ENCODE measurements at places on chromosomes 6 and 20.

- no peak for DNase-seq
Measured at GRCh38 chr6:130730600-130730999, 96.6 kb upstream of the SMLR1 start.

DNA sequence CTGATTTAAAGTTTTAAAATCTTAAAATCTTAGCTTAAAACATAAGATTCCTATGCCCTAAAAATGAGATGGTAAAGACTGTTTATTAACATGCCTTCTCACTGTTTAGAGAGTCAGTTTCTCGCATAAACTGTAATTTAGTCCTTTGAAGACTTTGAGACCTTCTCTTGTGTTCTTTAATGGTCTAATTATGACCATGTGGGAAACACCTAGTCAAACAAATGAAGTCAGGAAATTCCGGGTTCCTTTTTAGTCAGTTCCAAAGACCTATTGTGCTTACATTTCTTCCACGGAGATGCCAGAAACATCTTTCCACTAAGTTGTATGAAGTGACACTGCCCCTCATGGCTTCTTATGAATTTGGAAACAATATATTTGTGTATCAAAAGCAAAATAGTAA lies 64.2 kb upstream of the KIF25 start:
- DNase-seq: no peak

GRCh38 chr20:54665812-54666211 lies 190.4 kb downstream of the DOK5 start:
- DNase-seq: no peak

DNA sequence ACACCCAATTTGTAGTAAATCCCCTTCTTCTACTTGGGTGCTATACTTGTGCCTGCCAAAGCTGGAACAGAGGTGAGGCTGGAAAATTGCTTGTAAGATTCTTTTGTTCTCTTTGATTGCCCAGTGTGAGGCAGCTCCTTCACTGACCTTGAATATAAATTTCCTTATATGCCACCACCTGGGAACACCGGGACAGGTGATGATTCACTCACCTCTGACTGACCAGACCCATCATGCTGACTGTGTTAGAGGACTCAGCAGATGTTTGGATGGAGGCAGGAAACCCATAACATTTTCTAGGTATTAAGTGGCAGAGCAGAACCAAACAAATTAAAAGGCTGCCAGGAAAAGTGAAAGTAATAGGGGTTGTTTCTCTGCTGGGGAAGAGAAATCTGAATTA lies 120.9 kb downstream of the GRM1 start:
- DNase-seq: no peak

DNA sequence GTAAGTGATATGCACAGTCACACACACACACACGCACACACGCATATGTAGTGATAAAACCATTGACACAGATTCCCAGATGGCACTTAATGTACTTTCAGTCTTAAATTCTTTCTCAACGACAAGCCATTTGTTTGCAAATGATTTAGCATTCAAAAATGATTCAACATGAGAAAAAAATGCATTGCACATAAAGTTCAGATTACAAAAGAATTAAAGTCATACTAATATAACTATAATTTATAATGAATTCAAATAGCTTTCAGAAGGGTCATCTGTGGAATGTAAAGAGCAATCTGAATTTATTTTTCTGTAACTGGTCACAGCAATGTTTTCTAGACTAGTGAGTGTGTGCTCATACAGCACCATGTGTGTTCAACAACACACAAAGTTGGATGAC lies 521.6 kb upstream of the ZNF337 start:
- DNase-seq: no peak

DNA sequence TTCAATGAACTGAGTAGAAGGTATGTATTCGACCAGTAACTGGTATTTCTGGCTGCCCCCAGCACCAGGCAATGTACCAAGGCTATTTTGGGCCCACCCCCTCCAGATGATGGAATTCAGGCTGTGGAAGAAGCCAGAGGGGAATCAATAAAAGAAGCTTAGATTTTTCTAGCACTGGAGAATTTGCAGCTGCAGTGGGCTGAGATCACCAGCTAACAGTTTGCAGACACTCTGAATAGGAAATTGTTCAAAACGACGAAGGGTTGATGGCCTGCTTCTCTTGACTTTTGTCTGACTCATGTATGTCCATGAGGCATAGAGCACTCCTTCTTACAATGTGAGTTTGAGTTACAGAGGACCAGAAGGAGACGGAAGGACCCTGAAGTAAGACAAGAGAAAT lies 32.4 kb upstream of the FBXO9 start:
- DNase-seq: no peak

DNA sequence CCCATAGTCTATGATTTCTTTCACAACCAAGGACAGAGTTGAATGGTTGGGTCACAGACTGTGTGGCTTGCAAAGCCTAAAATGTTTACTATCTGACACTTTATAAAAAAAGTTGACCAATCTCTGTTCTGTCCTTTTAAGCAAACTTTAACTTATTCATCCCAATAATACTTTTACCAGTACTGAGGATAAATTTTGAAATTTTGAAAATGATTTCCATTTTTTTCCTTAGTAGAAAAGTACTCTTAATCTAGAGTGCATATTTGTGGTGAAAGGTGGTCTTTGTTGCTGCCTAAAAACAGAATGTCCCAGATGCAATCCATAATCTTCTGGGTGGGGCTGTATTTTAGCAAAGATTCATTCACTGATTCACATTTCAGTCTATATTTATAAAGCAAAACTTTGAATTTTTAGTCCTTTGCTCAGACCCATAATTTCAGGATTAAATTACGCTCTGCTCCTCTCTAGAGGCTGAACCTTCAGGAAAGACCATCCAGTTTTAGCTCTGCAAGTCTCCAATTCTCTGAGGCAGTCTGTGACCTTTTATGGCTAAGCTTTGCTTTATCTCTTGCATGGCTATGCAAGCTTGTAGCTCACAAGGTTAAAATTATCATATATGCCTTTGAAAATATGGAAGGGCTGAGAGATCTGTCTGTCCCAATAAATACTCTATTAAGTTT lies 573.5 kb downstream of the COL12A1 start:
- no peak for DNase-seq

DNA sequence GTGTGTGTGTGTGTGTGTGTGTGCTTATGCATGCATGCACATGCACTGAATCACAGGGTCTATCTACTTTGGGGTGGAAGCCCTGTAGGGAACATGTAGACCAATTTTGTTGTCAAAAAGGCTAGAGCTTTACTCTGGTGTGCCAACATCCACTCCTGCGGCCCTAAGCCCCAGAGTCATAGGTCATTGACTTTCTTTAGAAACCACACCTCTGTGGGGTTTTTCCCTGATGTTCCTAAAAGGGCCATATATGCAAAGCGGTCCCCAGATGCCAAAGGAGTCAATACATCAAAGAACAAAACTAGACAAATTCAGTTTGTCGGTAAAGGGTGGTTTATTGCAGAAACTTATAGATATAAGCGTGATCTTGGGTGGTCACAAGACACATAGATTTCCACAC lies 29.8 kb upstream of the SLC2A12 start:
- DNase-seq: no peak

DNA sequence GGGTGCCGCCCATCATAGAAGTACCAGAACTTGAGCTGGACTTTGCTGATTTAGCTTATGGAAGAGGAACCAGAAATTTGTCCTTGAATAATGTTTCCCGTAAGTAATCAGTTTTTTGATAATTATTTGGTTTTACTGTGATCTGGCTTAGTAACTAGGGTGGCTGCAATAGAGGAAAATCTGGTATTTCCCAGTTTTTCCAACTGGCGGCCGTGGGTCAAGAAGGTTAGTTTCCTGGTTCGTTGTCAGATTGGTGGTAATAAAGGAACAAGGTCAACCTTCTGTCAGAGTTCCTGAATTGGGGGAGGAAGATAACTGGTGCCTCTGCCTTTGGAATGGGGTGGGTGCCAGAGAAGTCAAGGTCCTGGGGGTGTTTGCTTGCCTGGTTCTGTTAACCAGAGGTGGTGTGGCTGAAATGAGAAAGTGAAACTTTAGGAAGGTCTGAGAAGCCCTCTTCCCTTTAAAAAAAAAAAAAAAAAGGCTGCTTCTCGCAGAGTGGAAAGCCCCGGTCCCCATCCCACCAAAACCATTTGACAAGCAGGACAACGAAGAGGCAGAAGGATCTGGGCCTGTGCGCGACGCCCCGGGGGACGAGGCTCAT lies at the start of gene CALHM6:
TSS of gene CALHM6 (plus strand) at position 45 of the 601 bp plus-strand sequence. CDS start at position 600, 555 bp downstream.
- DNase-seq: no peak

- no peak for DNase-seq
Measured at GRCh38 chr20:605237-605636, 4.9 kb downstream of the TCF15 start.

DNA sequence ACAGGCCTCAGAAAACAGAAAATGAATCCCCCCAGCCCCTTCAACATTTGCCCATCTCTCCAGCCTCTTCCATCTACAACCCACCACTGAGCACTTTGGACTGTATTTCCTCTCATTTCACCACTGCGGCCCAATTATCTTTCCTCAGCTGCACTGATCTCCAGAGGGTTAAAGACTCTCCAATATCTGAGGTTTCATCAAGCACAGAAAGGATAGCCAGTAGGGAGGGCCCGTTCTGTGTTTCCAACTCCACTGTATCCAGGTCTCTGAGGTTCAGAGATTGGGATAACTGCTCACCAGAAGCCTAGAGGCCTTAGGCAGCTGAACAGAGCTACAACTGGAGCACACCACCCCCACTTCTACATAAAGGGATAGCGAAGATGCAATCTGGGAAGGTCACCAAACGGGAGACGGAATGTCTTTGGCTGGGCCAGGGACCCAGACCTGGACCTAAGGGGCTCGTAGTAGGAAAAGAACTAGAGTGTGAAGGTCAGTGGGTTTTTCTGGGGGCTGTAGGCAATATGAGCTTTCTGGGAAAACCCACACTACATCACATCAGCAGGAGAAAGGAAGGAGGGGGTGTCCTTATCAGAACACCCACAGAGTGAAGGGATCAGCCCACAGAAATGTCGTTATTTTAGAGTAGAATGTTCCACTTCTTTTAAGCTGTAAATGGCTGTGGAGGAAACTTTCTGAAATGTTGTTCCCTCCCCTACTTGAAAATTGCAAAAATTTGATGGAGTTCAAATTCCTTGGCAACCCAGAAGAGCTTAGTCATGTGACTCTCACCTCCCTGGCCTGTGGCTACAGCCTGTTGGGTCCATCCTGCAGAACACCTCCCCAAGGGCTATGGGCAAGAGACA lies 7.3 kb downstream of the KCNK5 start:
- DNase-seq: no peak

- DNase-seq: no peak
Measured at GRCh38 chr6:31498748-31499147, 803 bp downstream of the MICB start.

DNA sequence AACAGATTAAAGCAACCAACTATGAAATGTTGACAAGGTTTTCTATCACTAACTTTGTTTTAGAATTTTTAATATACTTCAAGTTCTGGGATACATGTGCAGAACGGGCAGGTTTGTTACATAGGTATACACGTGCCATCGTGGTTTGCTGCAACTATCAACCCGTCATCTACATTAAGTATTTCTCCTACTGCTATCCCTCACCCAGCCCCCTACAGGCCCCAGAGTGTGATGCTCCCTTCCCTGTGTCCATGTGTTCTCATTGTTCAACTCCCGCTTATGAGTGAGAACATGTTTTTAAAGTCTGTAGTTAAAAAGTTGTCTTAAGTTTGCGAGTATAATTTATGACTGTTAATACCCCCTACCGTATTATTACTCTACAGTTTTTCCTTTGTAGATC lies 844.3 kb upstream of the MANEA start:
- DNase-seq: no peak

- no peak for DNase-seq
Measured at GRCh38 chr6:127641905-127642304, 64.9 kb downstream of the C6orf58 start.

GRCh38 chr6:107061125-107062020 lies 33.4 kb downstream of the MTRES1 start:
- DNase-seq: no peak

DNA sequence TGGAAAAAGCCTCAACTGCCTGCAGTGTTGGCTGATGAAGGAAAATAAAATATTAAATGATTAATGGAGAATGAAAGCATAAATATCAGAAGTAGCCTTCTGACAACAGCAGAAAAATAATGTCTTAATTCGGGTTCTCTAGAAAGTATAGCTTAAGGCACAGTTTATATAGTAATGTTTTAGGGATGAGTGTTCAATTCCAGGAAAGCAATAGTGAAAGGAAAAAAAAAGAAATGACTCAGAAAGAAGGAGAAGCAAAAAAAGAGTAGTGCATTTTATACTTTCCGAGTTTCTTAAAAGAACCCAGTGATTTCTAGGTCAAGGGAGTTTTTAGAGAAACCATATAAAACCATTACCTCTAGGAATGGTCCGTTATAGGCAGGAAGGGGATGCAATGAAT lies 137.3 kb downstream of the HTR1B start:
- DNase-seq: no peak

- no peak for DNase-seq
Measured at GRCh38 chr6:108966855-108967755, 118.9 kb downstream of the ARMC2 start.

- DNase-seq: no peak
Measured at GRCh38 chr6:129623008-129623732, 86.8 kb downstream of the ARHGAP18 start.

DNA sequence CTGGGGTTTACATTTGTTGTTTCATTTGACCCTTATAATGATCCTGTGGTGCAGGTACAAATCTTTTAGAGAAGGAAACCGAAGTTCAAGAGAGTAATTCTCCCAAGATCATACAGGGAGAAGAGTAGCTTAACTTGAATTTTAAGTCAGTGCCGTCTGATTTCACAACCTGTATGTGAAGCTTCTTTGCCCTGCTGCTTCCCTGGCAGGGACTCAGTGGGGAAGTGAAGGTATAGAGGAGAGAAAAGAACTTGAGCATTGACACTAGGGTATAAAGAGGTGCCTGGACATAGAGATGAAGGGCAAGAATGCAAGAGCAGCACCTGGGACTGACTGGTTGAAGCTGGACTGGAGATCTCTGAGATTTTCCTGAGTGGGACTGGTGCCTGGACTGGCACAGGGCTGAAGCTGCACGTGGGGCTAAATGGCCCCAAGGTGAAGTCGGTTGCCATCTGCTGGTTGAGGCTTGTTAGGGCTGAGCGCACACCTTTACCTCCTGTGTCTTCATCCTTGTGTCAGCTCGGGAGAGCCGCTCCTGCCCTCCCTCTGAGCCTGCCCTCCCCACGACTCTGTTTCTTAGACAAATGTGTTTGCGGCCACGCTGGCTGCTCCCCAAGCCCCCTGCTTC lies 41.8 kb downstream of the FARS2 start:
- peak; percentile 30 for DNase-seq

GRCh38 chr6:81849248-81849647 lies 96.8 kb upstream of the TENT5A start:
- no peak for DNase-seq

- no peak for DNase-seq
Measured at GRCh38 chr6:147561726-147562125, 53.2 kb downstream of the SAMD5 start.

GRCh38 chr6:45488889-45489288 lies 111.2 kb upstream of the SUPT3H start:
- DNase-seq: no peak

GRCh38 chr6:141677598-141678211 lies 455.0 kb upstream of the GJE1 start:
- no peak for DNase-seq

DNA sequence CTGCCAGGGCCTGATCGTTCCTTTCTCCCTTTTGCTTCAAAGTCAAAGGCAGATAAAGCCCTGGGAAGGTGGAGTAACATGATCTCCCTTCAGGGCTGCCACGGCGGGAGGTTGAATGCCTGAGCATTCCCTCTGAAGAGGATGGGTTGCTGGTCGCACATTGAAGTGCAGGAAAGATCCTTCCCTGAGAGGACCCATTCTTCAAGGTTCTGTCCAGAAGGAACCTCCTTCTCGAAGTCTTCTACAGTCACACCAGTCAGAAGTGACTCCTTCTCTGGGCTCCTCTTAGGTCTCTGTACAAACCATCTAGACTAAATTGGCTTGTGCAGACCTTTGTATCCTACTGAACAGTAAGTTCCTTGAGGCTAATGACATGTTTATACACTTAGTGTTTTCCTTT lies 192.6 kb upstream of the VGLL2 start:
- no peak for DNase-seq
